ENCODE measurements at places on chromosomes 4 and X.

DNA sequence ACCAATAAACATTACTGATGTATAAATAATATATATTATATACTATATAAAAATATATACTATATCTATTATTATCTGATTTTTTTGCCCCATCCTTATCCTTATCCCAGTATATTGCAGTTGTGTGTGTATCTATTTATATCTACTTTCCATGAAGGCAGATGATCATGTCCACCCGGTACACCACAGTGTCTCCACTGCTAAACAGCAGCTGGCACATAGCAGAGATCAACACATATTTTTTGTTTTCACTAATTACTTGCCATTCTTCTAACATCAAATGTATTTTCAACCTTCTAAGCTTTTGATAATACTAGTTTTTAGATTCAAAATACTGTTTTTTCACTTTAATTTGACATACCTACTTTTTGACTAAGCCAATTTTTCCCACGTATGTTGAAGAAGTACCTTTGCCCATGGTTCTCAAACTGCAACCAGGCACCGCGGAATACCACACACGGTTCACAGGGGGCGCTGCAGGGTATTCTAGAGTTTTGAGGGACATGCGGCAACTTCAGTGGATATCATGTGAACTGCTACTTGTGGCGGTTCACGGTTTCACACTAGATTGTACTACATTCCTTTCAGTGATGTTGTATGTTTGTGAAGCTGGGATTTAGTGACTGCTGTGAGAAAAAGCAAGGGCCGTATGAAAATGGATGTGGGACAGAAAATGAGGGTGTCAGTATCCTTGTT lies 182.5 kb upstream of the NPY2R start:
- no peak for DNase-seq

DNA sequence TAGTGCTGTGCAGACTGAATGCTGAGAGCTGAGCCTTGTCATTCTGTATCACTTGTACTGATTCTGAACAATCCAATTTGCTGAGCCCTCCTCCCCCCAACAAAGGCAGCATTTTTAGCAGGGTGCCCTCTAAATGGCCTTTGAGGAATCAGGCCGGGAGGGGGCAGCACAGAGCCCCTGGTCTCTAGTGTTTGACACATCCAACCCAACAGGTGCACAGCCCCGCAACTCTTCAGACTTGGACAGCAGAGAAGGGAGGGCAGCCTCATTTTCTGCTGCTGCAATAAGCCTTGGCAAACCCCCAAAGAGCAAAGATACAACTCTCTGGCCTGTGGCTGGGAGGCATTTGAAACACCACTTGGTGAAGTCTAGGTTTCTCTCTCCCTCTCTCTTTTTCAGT lies 3.4 kb downstream of the ATP1B4 start:
- DNase-seq, result peak; percentile 18

GRCh38 chrX:151402719-151403390 lies 5.8 kb downstream of the VMA21 start:
- no peak for DNase-seq

DNA sequence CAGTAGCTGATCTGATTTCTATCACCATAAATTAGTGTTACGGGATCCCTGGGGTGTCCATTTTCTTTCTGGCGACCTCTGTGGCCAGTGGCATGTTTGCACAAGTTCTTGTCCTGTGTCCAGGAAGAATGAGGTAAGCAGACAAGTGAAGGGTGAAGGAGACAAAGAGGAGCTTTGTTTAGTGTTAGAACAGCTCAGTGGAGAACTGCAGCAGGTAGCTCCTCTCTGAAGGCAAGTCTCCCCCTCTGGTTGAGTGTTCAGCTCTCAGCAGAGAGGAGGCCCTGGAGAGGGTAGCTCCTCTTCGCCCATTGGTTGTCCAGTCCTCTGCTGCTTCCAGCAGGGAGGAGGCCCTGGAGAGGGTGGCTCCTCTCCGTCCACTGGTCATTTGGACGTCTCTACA lies 47.2 kb downstream of the DMP1 start:
- DNase-seq, result no peak

DNA sequence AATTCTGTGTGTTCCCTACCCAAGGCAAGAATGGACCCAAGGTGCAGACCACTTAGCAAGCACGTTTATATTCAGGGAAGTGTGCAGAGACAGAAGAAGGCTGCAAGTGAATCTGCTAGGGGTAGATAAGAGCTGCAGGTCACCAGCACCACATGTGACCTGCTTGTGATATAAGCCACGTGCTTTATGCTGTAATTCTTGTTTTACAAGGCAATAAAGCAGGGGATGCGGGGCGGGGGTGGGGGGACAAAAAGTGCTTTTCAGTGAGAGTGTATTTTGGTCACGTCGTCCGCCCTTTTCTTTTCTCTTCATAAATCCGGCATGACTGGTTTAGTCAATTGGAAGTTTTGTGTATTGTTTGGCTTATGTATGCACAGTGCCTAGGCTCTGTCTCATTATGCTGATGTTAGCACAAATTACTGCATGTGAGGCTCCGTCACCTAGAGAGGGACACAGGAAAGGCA lies 192.7 kb downstream of the RBMX2 start:
- no peak for DNase-seq

- DNase-seq, result no peak
Measured at GRCh38 chr4:168723569-168723968, 226.7 kb downstream of the PALLD start.
